Stimulated activated CD4-positive, alpha-beta T cell treated with anti-CD3 and anti-CD28 coated beads, Interleukin-4, amount 100 ng/mL, for 24 hours (primary cell): ENCODE measurements at places on chromosomes 7 and 10.

DNA sequence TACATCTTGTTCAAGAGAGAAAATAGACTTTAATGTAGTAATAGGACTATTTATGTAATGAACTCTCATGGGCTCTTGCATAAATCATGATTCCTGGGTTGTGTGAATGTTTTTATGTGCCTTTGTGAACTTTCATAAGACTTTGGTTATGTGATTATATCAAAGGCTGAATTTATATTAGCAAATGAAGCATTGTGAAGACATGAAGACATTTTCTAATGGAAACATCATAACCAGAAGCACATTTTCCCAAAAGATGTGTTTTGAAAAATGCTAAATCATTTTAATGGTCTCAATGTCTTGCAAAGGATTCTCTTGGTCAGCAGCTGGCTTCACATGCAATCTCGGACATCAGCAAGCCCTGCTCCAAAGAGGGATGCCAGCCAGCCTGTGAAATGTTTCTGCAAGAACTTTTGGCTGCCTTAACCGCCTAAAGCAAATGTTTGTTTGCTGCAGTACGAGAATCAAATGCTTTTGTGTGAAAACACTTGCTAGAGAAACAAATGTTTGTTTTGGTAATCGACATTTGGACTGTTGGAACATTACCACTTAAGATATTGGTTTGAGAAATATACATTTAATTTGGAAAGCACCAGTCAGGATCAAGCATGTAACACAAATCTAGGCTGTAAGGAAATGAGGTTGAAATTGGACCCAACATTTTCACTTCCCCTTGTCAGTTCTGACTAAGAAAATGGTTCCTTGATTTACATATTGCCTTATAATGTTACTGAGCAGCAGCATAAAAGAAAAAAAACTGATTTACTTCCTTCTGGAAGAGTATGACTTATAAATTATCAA is 102.1 kb downstream of the RTKN2 start:
- DNase-seq: no peak

GRCh38 chr7:139627831-139628230 is 104.3 kb downstream of the CLEC2L start:
- no peak for DNase-seq

DNA sequence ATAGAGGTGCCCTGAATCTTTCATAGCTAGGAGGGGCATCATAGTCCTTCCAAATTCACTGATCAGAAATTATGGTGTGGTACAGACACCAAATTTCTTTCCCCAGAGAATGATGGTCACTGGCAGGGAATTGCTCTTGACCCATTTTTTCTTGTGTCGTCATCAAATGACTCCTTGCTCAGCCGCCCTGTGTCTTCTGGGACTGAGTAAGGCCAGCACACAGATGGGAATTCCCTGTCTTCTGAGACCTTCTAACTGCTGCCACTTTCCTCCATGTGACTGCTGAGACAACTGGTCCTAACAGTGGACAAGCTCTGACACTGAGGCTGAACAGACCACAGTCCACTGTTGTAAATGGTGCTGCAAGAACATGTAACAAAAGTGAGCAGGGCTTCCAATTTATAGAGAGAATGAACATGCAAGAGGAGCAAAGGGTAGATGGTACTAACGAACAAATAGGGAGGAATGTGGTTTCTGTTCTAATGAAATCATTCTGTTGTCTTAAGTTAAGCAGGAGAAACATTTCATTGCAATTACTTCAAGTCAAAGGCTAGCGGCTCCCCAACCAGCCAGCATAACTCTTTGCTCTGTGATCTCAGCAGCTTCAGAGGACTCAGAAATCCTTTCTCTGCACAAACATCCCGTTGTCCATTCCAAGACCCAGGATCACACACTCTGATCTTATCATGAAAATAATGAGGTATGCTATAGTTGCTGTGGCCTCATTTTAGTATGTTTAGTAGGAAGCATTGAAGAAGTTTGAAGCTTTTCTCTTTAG is 235.9 kb upstream of the PRSS1 start:
- DNase-seq: no peak

DNA sequence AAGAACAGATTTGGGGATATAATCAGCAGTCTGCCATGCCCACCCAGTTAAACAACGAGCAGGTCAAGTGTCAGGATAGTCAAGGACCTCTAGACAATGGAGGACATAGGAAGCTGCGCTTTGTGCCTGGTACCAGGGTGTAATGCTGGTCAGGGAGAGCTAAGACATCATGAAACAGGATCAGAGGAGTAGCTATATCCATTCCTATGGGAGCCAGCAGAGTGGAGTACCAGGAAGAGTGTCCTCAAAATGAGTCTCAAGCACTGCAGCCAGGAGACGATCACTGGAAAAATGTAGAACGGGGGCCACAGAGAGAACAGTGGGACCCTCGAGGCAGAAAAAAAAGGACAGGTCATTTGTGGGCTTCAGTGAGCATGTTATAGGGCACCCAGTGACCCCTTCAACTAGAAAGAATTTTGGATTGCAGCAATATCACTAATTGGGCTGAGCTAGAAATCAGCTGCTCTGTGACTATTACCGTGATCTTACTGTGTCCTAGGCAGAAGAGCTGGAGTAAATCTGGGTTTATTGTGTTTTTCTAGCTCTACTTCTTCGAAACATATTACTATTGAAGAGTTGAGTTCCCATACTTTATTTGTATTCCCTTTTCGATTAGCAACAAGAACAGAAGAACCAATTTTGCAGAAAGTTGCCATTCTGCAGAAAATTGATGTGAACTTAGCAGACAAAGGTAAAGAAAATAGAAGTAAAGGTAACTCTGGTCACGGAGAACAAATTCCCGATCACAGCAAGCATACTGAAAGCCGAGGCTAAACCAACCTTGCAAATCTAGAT is 319.6 kb downstream of the AHR start:
- DNase-seq: no peak

- DNase-seq: peak; percentile 61
Observed at GRCh38 chr10:101843032-101844021, at the start of gene KCNIP2. KCNIP2 (minus strand) TSS chr10:101843800; CDS start chr10:101843568, 232 bp downstream.

GRCh38 chr10:61669849-61670248 is 7.1 kb downstream of the CABCOCO1 start:
- no peak for DNase-seq

GRCh38 chr10:124092860-124093773 is at the start of gene CHST15:
CHST15 (minus strand) TSS chr10:124093598; CDS start chr10:124046212, 47,386 bp downstream.
- DNase-seq: no peak

DNA sequence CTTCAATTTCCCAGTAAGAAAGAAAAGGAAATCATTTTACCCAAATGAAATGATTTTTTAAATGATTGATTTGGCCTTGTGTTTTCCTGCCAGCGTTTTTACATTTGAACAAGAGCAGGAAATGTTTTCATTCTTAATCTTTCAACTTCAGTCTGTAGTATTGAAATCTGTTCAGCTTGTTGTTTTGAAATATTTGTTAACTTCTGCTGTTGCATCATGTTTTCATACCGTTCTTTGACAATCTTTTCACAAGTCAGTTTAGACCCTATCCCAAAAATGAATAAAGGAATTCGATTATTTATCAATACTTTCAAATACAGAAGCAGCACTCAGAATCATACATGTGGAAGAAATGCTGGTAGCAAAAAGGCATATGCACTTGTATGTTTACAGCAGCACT is 8.1 kb downstream of the SFR1 start:
- no peak for DNase-seq

- DNase-seq: no peak
Observed at GRCh38 chr7:49707891-49708290, 65.5 kb upstream of the VWC2 start.

- no peak for DNase-seq
Observed at GRCh38 chr7:73901231-73901822, 40.4 kb downstream of the TMEM270 start.

- no peak for DNase-seq
Observed at GRCh38 chr7:84536271-84536870, 341.8 kb upstream of the SEMA3A start.

- DNase-seq: no peak
Observed at GRCh38 chr7:2171855-2172254, 60.9 kb downstream of the MAD1L1 start.

DNA sequence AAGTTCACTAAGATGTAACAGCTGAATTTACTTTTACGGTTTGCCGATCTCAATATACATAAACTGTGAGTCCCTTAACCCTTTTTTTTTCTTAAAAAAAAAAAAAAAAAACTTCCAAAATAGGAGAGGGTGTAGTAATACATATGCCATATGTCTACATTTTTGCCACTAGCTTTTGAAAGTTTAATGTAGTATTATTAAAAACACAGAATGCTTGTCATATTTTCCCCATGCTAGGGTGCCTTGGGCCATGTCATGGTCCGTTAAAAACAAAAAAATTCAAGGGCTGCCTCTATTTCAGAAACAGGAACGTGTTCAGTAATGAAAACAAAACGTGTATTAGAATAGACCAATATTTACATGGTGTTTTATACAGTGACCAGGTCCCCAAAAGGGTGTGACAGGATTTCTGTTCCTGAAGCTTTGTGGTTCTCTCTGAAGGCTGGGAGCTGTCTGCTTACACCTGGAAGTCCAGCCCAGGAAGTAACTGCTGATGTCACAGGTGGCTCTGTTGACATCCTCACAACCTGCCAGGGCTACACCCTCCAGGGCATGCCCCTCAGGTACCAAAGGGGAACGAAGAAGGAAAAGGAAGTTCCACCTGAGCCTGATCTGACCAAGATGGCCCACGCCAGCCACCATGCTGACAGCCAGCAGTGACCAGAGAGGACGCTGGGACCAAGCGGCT is 79.0 kb downstream of the COBL start:
- no peak for DNase-seq

DNA sequence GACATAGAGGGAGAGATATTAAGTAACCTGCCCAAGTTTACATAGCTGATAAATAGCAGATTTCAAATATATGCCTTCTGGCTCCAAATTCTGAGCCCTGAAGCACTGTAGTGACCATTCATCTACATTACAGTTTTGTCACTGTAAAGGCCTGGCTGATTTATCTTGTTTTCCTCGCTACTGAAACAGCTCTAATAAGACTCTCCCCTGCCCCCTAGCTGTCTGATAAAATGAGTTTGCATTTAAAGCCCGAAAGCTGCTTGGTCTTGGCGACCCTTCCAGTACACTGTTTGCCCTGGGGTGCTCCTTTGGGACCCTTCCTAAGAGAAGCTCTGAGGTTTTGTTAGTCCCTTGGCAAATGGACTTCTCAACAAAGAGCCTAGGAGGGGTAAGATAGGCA is 59.7 kb upstream of the RAB11FIP2 start:
- no peak for DNase-seq

- DNase-seq: no peak
Observed at GRCh38 chr10:122435212-122435827, 19.1 kb upstream of the ARMS2 start.

DNA sequence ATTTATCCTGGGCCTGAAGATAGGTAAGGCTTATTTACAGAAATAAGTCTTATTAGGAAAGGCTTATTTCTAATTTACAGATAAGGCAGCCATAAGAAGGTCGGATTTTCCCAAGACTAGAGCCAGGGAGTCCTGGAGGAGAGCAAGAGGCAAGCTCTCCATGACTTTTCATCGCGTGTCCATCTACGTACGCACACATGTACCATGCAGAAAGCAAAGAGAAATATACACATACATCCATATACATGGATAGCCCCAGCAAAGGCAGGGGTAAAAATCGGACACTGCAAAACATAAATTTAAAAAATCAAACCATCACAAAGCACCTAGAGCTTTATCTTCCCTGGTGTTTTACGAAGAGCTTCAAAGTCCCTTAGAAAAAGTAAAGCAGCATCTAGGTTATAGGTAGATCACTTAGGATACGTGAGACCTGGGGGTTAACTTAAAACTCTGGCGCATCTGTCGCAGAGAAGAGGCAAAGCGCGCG is 25.8 kb upstream of the ZRANB1 start:
- no peak for DNase-seq

DNA sequence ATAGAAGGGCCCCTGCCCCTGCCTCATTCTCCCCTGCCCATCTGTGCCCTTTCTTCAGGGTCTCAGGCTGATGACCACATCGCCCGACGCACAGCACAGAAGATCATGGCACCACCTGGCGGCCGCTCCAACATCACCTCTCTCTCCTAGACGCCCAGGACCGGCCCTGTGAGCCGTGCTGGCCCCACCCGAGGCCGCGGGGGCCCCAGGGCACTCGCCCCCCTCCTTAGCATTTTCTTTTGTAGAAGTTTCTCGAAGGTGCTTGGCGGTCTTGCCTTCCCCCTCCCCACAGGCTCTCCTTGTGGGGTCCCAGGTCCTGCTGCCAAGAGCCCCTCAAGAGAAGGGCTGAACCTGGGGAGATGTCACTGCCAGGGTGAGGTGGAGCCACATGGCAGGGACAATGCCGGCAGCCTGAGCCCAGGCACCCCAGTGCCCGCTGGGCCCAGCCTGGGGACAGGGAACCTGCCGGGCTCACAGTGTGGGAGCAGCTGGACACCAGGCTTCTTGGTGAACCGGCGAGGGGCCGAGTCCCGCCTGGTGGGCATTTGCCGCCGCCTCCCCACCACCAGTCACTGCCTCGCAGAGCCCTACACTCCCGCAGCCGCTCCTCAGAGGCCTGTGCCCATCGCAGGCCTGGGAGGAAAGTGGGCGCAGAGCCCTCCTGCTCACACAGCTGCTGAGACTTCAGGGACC is 18.2 kb downstream of the DPYSL4 start:
- DNase-seq: no peak

- no peak for DNase-seq
Observed at GRCh38 chr7:122885583-122886356, 490 bp downstream of the CADPS2 start.

DNA sequence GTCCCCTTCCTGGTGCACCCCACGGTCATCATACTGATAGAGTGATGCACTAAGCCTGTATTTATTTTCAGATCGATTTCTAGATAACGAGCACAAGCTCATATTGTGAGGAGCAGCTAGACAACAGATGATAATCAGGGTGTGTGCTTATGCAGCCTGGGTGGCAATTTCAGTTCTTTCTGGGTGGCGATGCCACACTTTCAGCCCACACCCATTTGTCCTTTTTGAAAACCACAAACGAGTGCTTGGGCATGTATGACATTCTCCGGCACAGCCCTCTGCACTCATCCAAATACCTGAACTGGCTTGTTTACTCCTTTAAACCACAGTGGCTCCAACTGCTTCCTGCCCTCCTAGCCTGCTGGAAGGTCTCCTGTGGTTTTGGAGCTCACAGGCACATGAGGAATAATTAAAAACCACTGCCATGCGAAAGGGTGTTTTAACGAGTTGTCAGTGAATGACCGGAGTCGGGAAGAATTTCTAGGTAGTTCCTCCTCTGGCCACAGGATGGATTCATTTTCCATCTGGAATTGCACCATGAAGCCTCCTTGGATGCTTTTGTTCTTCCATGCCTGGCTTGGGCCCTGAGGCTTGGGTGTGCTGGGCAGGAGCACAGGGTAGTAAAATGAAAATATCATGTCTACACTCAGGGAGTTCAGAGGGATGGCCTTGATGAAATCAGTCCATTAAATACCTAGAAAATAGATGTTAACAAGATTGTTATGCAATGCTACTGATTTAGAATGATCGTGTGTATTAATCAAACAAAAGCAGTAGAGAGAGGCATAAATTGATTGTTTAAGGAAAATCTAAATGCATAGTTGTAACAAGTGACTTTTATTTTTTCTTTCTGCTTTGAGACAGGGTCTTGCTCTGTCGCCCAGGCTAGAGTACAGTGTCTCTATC is 52.4 kb upstream of the ITGB1 start:
- DNase-seq: peak; percentile 25

- no peak for DNase-seq
Observed at GRCh38 chr7:114419441-114420272, 5.0 kb downstream of the FOXP2 start.

GRCh38 chr10:83673316-83673715 is 466.0 kb upstream of the GHITM start:
- no peak for DNase-seq
